ENCODE measurements at places on chromosomes 2 and 18.

GRCh38 chr2:150872756-150873395 lies 385.4 kb upstream of the RND3 start:
- DNase-seq, result no peak

GRCh38 chr2:215606219-215606618 lies 170.4 kb upstream of the FN1 start:
- DNase-seq, result no peak

- DNase-seq, result no peak
These were observed 169.2 kb downstream of the KLHL29 start for GRCh38 chr2:23554054-23554697.

DNA sequence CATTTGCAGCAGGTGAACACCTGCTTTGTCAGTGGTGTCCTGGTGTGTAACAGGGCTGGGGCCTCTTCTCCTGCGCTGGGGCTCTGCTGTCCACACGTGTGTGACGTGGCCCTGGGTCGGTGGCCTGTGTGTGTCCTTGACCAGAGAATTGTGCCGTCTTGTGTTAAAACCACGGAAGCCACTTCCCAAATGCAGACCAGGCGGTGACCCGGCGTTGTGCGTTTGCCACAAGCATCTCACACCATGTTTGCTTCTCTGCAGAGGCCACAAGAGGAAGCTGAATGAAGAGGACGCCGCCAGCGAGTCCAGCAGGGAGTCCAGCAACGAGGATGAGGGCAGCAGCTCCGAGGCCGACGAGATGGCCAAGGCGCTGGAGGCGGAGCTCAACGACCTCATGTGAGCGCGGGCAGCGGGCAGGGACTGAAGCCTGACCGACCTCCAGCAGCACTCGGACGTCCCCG lies 44.3 kb upstream of the KCNG2 start:
- DNase-seq, result no peak

DNA sequence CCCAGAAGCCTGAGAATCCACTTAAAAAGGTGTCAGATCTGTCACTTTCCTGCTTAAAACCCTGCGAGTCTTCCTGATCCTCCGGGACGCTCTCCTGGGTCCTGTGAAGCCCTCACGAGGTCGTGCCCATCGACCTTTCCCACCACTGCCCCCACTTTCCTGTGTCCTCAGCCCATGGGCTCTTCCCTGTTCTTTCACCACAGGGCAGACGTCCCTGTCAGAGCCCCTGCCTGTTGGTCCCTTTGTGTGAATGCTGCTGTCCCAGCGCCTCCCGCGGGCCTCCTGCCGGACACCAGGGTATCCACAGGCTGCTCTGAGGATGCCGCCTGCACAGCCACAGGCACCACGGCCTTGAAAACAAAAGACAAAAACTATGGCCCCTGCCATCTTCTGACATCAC lies 125.6 kb downstream of the TMEM18 start:
- no peak for DNase-seq

DNA sequence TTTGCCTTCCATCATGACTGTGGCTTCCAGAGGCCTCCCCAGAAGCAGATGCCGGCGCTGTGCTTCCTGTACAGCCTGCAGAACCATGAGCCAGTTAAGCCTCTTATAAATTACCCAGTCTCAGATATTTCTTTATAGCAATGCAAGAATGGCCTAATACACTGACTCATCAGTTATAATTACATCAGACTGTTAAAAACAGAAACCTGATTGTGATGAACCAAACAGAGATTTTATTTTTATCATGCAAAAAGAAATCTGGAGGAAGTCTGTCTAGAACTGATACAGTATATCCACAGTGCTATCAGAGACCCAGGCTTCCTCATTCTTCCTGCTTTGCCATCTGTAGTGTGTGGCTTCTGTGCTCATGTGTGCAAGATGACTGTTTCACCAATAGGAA lies 93.4 kb upstream of the MEX3C start:
- DNase-seq, result no peak

- no peak for DNase-seq
These were observed 198.6 kb upstream of the PXDN start for GRCh38 chr2:1942836-1943360.

DNA sequence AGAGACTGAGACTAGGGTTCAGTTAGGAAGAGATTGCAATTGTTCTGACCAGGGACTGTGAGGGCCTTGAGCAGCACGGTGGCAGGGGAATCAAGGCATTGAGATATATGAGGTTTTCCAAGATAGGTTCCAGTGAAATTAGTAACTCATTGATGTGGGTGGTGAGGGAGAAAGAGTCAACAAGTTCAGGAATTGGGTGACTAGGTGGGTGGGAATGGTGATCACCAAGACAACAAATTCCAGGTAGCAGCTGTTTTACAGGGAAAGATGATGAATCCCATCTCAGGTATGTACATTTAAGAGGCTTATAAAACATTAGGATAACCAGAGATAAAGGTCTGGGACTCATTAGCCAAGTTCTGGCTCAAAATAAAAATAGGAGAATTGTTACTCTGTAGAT lies 251.5 kb upstream of the MGAT5 start:
- DNase-seq, result no peak

- DNase-seq, result no peak
These were observed 107.1 kb downstream of the ABCA12 start for GRCh38 chr2:215031321-215031720.

GRCh38 chr2:148021059-148021861 lies at the start of gene MBD5:
Gene MBD5 (plus strand): TSS chr2:148021091.
- DNase-seq, result no peak

DNA sequence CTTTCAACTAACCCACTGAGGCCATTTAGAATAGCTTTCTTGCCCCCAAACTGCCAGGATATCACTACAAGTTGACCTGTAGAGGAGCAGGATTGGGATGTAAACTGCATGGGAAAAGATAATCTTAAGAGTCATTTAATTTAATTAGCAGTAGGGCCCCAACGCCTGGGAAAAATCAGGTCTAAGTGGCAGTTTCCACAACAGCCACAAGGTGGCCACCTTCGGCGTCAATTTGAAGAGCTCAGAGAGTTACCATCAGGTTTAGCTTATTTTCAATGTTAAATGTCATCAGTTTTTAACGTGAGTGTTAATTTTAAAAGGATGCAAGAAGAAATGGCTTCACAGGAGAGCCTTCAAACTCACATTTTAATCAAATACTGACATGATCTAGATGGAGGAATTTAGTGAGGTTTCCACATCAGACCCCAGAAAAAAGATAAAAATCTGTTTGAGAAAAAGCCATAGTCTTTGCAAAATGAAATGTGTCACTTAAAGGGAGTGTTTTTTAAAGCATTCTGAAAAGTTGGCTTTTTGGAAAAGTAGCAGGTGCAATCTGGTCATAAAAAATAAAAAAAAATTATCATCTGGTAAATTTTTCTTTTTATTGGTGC lies 77.3 kb upstream of the UPP2 start:
- no peak for DNase-seq

- no peak for DNase-seq
These were observed 34.4 kb upstream of the RAPGEF4 start for GRCh38 chr2:172701250-172701649.

DNA sequence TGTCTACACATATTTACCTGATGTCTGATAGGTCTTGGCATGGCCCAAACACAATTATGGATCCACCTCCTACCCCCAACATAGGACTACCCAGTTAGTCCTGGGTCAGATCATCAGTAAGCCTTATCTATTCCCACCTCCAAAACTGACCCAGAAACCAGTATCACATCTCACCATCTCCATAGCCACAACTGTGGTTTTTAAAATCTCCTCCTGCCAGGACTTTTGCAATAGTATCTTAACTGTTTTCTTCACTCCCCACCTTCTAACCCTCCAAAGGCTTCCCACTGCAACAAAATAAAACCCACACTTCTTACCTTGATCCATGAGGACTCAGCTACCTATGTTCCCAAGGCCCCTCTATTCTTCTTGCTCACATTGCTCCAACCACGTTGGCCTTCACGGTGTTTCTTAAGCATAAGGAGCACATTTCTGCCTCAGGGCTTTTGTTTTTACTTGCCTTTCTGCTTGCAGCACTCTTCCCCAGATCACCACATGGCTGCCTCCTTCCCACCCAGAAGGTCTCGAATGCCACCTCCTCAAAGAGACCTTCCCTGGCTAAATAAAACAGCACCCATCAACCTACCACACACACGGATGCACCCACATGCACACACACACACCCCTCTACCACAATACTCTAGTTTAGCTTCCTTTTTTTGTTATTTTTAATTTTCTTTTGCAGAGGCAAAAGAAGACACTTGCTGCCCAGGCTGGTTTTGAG lies 125.9 kb upstream of the SLC1A4 start:
- DNase-seq, result no peak

DNA sequence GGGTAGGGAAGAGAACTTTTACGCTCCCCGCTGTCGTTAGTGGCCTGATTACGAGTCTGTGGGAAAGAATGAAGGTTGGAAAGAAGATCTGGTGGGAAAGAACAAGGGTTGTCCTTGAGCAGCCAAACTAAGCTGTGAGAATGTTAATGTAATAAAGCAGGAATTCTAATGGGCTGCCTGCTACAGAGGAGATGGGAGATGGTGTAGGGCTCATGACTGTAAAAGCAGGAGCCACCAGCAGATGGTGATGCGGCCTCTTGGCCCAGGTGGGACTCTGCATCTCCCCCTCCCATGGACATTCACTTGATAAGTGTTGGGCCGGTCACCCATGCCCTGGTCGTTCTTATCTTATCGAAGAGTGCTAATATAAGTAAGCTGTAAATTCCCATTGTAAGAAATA lies 150.0 kb downstream of the NEDD4L start:
- no peak for DNase-seq

DNA sequence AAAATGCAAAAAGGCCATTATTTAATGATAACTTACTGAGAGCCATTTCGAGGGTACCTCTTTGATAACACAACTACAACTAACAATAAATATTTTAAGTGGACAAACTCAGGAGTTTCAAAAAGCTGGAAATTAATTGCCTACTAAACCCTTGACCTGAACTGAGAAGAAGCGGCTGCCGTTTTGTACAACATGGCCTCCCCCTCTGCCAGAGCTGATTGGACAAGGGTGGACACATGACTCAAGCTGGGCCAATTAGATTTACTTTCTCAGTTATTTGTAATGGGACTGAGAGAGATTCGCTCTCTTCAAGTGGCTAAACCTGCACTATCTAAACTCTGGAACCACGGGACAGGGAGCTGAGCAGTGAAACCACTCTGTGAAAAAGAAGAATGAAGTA lies 135.9 kb upstream of the SERPINE2 start:
- no peak for DNase-seq

- DNase-seq, result no peak
These were observed 88.1 kb upstream of the PKDCC start for GRCh38 chr2:41959760-41960159.

DNA sequence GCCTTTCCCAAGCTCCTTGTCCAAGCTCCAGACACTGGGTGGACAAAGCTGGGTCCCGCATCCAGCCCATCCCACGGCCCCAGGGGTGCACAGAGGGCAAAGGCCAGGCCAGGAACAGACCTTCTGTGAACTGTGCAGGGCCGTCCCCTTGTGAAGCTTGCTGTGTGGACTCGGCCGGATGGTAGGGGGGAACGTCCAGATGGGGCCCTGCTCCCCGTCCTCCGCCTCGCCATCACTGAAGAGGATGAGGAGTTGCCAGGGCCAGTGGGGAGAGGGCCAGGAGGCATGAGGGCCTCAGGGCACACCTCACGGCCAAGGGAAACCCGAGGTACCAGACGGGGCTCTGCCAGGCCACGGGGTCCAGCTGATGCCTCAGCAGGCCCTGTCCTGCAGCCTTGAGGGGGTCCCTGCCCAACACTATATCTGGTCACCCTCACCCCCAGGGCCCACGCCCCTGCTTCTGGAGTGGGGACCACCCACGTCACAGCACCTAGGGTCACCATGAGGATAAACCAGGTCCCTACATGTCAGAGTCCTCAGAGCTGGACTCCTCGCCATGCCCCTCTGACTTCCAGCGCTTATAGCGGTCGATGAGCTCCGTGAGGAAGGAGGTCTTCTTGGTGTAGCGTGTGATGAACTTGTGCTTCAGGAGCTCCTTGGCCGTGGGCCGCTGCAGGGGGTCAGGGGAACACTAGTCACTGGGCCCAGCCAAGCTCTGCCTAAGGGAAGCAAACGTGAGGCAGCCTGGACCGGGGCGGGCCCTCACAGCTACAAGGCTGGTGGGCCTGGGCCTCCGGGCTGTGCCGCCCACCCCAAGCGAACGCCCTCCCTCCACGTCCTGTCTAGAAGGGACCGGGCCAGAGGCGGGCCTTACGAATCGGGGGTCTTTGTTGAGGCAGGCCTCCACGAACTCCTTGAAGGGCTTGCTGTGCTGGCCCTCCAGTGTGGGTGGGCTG lies 10.0 kb downstream of the STK25 start:
- no peak for DNase-seq

- DNase-seq, result no peak
These were observed 15.9 kb downstream of the KIDINS220 start for GRCh38 chr2:8821276-8822217.

- no peak for DNase-seq
These were observed 70.5 kb upstream of the ZCCHC2 start for GRCh38 chr18:62452280-62452831.

GRCh38 chr2:123303731-123304130 lies 721.4 kb upstream of the CNTNAP5 start:
- no peak for DNase-seq

- peak; percentile 13 for DNase-seq
These were observed 59.0 kb downstream of the TPGS2 start for GRCh38 chr18:36769611-36770314.

DNA sequence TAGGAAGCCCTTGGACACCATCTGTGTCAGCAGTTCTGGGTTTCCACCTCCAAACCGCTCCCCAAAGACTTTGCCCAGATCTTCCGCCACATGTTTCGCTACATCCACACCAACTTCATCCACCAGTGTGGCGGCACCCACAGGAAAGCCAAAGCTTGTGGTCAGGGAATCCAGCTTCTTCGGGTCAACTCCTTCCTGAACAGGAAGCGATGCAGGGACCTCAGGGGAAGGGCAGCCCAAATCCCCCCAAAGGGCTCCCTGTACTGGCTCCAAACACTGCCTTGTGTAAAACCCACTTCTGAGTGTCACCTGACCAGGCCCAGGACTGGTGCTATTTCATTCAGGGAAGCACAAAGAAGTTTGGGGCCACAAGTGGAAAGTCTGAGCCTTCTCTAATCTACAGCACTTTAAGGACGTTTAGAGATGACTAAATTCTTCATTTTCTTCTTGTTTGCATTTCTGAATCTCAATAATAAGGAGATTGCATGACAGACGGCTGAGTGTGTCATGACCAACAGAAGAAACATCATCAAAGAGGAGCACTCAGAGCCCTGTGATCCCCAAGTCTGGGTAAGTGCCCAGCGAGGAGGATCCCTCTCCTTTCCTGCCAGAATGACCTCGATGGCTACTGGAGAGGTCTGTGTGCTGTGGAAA lies 20.8 kb downstream of the GAREM2 start:
- no peak for DNase-seq

DNA sequence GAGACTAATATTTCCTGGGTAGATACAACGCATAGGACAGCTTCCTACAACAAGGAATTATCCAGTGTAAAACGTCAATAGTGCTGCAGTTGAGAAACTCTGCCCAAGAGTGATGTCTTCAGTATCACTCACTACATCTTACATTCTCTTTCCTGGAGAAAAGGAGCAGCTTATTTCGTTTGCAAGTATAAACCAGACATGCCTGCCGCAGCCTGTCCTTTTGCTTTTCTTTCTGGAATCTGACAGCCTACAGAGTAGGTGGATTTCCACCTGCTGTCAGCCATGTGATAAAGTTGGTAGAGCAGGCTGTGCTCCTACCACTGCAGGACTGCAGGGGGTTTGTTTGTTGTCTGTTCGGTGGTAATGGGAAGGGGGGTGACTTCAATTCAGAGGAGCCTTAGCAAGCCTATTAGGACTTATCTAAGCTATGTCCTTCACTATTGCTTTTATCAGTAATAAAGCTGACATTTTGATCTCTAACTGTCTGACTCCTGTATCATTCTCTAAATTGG lies 439.1 kb downstream of the GRB14 start:
- DNase-seq, result no peak
